ENCODE measurements at places on chromosomes 11 and 22.

- no peak for DNase-seq
Measured at GRCh38 chr11:86062719-86063118, 6.2 kb downstream of the PICALM start.

- DNase-seq: no peak
Measured at GRCh38 chr22:29744902-29745301, 21.9 kb downstream of the ZMAT5 start.

DNA sequence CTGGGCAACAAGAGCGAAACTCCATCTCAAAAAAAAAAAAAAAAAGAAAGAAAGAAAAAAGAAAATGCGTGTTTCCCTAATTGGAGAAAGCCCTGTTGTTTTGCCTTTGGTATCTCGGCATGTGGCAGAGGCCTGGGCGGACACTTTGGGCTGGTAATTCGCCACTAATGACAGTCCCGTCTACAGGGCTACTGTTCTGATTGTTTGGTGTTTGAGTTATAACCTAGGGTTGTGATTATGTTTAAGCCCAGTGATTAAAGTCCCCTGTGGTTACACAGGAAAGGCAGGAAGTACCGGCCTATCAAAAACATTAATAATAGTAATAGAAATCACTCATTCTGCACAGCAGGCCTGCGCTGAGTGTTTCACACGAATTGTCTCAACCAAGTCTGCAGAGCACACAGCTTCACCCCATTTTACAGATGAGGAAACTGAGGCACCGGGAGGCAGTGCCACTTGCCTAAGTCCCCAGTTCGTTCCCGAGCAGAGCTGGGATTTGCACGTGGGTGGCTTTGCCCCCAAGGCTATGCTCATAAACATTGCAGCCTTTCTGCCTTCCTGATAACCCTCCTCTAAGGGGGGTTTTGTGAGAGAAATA is 39.1 kb upstream of the GRAMD4 start:
- DNase-seq: no peak

GRCh38 chr11:124113890-124114289 is 1.4 kb upstream of the VWA5A start:
- DNase-seq: no peak

- no peak for DNase-seq
Measured at GRCh38 chr11:197741-198235, 4.9 kb downstream of the SCGB1C1 start.

GRCh38 chr11:93603225-93604007 is 58.1 kb upstream of the CEP295 start:
- no peak for DNase-seq

GRCh38 chr11:109363682-109364081 is 58.3 kb upstream of the C11orf87 start:
- DNase-seq: no peak

DNA sequence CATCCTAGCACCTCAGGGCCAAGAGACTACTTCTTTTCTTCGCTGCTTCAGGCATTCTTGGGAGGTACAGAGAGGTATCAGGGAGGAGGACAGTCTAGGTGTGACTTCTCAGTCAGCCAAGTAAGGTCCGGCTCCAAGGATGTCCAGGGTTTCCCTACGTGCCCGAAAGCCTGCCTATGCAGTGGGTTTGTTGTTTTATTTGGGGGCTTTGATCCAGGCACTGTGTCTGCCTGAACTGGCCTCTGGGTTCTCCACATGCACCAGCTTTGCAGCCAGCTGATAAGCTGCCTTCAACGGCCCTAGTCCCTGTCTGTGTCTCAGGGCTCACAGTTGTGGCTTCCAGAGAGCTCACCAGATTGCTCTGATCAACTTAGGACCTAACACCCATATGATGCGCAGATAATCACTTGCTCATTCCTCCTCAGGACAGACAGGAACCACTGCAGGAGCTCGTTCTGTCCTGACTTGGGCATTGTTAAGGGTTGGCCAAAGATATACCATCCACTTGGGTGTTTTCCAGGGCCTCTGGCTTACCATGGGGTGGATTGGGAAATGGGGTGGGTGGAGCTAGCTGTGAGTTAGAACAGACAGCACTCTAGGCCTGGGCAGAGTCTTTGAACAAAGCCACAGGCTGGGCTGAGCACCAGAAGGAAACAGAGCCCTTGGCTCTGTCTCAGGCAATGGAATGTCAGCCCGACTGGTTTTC is 45.5 kb upstream of the CRYBB3 start:
- DNase-seq: no peak

GRCh38 chr11:67054836-67055523 is 1.7 kb upstream of the RHOD start:
- no peak for DNase-seq

- no peak for DNase-seq
Measured at GRCh38 chr11:60831501-60832079, 10.3 kb upstream of the CCDC86 start.

- no peak for DNase-seq
Measured at GRCh38 chr11:116397602-116398084, 375.1 kb downstream of the BUD13 start.

- no peak for DNase-seq
Measured at GRCh38 chr22:41415554-41415953, 31.0 kb downstream of the TOB2 start.

- DNase-seq: no peak
Measured at GRCh38 chr11:47453365-47453764, 4.4 kb upstream of the RAPSN start.

- no peak for DNase-seq
Measured at GRCh38 chr11:70421123-70421522, 22.8 kb downstream of the CTTN start.

DNA sequence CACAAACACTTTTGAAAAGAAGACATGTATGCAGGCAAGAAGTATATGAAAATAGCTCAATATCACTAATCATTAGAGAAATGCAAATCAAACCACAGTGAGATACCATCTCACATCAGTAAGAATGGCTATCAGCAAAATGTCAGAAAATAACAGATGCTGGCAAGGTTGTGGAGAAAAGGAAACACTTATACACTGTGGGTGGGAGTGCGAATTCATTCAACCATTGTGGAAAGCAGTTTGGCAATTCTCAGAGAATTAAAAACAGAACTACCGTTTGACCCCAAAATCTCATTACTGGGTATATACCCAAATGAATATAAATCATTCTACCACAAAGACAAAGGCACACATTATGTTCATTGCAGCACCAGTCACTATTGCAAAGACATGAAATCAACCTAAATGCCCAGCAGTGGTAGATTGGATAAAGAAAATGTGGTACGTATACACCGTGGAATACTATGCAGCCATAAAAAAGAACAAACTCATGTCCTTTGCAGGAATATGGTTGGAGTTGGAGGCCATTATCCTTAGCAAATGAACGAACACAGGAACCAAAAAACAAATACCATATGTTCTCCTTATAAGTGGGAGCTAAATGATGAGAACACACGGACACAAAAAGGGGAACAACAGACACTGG is 18.5 kb downstream of the MMP13 start:
- DNase-seq: no peak

- DNase-seq: no peak
Measured at GRCh38 chr11:110977661-110978060, 265.4 kb upstream of the ARHGAP20 start.

DNA sequence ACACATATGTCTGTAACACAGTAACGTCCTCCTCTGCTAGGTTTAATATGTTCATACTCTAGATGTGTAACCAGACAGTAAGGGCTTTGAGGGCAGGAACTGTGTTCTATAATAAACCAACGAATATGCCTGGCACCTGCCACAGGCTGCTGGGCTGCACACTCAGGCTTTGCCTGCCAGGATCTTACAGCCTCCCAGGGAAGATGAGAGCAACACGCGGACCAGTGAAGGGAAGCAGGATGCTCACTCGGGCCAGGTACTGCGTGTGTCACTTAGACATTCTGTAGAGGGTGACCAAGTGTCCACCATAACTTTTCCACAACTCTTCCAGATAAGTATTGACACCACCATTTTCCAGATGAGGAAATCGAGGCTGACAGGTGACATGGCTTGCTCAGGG is 21.7 kb upstream of the BAIAP2L2 start:
- DNase-seq: no peak

DNA sequence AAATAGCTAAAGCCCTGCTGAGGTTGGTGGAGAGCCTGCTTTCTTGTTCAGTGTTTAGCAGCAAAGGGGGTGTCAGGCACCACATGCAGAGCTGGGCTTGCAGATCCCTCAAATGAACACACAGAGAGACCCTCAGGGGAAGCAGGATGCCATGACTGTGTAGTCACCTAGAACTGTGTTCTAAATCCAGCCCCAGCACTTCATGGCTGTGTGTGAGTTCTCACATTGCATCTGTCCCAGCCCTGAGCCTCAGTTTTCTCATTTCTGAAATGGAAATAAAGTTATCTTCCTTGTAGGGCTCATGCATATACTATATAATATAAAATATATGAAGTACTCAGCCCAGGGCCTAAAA is 47.1 kb downstream of the CWC15 start:
- DNase-seq: no peak

- DNase-seq: no peak
Measured at GRCh38 chr11:8652140-8652539, 30.3 kb downstream of the TRIM66 start.

DNA sequence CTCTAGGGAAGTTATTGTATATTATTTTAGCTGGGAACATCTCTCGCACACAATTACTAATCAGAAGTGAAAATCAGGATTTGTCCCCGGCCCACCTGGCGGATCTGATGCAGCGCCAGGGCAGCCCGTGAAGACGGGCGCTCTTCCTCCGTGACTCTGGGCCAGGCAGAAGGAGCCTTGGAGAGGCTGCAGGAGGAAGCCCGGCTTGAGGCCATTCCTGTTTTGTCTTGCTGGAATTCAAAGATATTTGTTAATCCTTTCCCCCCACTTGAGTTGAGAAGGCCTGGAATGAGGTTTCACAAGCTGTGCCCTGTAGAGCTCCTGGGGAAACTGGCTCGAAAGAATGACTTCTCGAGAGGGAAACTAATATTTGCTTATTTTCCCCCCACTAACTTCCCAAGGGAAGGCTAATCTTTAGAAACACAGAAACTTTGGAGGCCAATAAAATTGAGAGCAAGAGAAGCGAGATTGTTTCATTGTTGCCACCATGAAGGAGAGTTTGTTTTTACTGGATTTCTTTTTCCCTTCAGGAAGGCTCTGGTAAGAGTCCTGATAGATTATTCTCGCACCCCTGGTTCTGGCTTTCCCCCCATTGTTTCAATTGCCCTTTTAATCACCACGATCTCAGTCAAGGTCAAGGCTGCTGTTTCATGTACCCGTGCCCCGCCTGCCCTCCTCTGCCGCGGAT is 92.8 kb upstream of the SEPTIN5 start:
- DNase-seq: no peak

GRCh38 chr11:65278356-65278755 is 16.6 kb downstream of the POLA2 start:
- no peak for DNase-seq

- no peak for DNase-seq
Measured at GRCh38 chr22:50683086-50683993, 10.7 kb downstream of the SHANK3 start.

- no peak for DNase-seq
Measured at GRCh38 chr11:87190071-87190470, 152.3 kb downstream of the TMEM135 start.

- peak; percentile 49 for DNase-seq
Measured at GRCh38 chr11:72413914-72414628, 20.3 kb downstream of the CLPB start.

GRCh38 chr22:42816336-42816735 is 40.7 kb downstream of the ARFGAP3 start:
- no peak for DNase-seq

GRCh38 chr22:50526834-50527801 is 1.7 kb upstream of the SCO2 start:
- DNase-seq: no peak

DNA sequence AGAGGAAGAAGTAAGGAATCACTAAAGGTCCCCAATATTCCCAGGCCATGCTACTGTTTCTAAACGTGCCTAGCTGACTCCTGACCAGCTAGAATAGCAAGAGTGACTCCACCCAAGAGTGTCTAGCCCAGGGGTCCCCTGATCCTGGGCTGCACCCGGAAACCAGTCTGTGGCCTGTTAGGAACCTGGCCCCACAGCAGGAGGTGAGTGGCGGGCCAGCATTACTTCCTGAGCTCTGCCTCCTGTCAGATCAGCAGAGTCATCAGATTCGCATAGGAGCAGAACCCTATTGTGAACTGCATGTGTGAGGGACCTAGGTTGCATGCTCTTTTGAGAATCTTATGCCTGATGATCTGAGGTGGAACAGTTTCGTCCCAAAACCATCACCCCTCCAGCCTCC is 2.0 kb downstream of the MMP20 start:
- no peak for DNase-seq

GRCh38 chr11:126862664-126863243 is 137.8 kb downstream of the KIRREL3 start:
- no peak for DNase-seq

- DNase-seq: no peak
Measured at GRCh38 chr11:134246100-134246499, 7.1 kb downstream of the THYN1 start.

- DNase-seq: no peak
Measured at GRCh38 chr11:72598906-72599305, 75.3 kb downstream of the PDE2A start.

DNA sequence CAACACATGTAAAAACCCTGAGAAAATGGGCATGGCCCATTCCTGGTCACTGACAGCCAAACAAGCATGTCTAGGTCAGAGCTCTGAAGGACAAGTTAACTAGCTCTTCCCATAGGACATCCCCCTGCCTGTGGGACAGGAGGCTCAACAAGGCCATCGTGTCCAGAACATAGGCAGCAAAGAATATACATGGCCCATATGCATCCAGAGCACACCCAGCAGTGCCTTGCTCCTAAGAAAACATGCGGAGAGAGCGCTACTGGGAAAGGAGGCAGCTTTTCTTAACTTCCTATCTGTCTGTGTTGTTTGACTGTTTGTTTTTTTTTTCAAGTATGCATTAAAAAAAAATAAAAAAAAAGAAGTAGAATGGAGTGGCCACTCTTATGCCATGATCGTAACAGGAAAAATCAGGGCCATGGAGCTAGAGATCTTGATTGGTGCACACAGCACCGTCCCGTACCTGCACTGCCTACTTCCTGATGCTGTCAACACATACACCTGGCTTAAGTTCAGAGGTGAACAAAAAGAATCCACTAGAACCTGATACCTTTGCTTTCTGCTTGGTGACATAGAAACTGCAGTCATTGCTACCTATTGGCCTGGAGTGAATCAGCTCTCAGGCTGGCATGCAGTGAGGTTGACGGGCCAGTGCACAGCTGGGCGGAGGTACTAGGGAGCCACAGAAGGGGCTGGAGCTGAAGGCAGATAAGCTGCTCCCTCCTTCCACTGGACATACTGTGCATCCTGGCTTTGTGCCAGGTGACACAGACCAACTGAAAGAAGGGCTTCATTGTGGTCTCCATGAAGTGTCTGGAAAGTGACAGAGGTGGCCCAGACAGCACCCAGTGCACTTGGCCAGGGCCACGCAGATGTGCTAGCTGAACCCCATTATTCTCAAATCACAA is 11.9 kb downstream of the UFD1 start:
- no peak for DNase-seq

DNA sequence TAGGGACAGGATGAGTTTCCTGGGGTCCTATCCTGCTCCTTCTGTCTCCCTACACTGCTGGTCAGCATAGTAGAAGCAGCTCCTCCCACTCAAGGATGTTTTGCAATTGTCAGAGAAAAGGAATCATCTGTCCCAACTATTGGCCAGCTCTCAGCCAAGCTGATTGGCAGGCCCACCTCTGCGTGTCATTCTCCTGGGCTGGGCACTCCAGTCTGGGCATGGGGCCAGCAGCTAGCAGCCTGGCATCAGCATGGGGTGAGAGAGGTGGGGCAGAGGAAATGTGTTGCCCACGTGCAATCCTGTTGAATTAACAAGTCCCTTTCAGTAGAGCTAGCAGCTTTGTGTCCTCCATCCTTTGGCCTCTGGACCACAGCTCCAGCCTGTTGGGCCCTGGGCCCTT is 14.1 kb downstream of the ANKK1 start:
- no peak for DNase-seq

GRCh38 chr22:49715450-49715849 is 112.2 kb downstream of the BRD1 start:
- DNase-seq: no peak
